Heart right ventricle (tissue), 16 donors: ENCODE measurements at places on chromosomes 13 and 19. TPM values are rescaled to one million over a fixed set of nuclear protein-coding genes. Genes with fewer than 3 reads are reported as not detected.

DNA sequence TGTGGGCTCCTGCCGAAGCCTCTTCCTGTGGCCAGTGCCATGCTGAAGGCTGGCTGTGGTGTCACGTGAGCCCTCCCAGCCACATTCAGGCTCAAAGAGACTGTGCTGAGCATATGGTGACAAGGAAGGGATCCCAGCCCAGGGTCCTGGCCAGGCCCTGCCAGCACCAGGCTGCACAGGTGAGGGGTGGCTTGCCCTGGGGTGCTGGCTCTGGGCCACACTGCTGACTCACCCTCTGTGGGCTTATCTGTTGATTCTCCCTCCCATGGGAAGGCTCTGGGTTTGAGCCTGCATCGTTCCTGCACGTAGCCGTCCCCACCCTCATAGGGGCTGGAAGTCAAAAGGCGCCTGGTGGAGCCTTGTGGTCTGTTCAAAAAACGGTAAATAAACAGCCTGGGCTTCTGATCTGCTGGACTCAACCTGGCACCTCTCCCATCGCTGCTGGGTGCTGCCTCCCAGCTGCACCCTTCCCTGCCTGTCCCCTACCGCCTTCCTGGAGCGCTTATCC lies 31.1 kb downstream of the DNM2 start:
- peak; percentile 60 for DNase-seq

GRCh38 chr13:90533866-90534265 lies 813.6 kb upstream of the MIR17HG start:
- no peak for DNase-seq

DNA sequence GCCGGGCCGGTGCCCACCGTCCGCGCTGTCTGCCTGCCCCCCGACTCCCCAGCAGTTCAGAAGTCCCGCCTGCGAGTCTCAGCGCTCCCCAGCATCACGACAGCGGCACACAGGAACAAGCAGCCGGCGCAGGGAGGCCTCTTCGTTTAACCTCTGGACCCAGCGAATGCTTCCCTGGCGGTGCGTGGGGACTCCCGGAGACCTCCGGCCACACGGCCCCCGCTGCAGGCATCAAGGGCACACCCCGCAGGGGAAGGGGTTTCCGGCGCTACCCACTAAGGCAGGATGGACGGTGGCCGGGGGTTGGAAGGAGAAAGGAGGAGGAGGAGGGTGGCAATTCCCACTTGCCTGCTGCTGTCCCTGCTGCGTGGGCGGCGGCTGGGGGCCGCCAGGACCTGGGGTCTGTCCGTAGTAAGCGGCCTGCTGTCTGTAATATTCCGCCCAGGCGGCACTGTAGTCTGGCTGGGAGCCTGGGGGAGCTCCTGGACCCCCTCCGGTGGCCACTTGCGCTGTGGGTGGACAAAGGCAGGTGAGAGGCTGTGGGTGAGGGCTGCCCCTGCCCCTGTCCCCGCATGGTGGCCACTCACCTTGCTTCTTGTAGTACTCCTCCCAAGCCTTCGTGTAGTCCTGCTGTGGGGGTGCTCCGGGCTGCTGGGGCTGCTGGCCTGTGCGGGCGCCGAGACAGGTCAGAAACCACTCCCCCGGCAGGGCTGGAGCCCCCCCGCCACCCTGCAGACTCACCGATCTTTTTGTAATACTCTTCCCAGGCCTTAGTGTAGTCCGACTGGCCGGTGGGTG lies 9.6 kb downstream of the KHSRP start:
- DNase-seq: no peak

DNA sequence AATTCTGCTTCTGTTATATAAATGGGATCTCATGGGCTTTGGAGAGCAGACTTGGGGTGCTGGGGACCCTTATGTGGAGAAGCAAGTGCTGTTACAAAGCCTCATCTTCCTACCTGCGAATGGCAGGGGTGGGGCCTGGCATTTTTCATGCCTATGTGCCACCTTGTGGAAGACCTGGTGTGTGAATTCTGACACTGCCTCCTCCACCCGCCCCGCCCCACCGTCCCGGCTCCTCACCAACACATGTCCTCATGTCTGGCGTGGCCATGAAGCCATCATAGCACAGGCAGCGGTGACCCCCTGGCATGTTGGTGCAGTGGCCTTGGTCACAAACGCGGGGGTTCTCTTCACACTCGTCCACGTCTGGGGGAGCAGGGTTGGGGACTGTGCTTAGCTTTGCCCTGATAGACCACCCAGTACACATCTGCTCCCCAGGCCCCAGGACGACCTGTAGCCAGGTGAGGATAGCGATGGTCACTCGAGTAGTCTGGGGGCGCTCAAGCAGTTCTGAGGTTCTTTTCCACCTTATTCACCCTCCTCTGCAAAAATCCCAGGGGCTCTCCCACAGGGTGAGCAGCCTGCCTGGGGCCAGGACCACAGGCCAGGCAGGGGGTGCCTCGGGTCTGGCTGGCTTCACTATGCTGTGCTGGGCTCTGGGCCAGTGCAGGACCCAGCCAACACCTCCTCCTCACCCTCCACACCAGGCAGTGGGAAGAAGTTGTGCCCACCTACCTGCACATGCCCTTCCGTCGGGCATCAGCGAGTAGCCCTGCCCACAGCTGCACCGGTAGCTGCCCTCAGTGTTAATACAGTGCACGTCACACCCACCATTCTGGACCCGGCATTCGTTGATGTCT lies 32.7 kb downstream of the FBN3 start:
- no peak for DNase-seq

- DNase-seq: no peak
These were observed 1.5 kb downstream of the N4BP2L1 start for GRCh38 chr13:32426191-32426989.

DNA sequence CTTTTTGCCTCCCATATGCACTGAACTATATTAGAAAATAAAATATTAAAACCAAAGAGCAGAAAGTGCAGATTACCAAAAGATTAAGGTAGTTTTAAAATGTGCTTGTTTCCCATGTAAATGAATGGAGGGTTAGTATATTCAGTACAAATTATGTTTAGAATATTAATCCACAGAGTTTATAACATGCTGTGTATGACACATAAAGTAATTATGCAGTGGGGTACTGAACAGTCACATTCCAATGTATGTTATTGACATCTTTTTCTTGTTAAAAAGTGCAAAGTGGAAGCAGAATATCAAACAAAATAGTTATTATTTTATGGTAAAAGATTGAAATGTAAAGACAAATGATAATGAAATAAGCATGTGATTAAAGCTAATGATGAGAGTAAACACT lies 79.3 kb downstream of the GPC6 start:
- DNase-seq: no peak

GRCh38 chr13:102770435-102770834 lies 3.2 kb downstream of the TEX30 start:
- DNase-seq: no peak

DNA sequence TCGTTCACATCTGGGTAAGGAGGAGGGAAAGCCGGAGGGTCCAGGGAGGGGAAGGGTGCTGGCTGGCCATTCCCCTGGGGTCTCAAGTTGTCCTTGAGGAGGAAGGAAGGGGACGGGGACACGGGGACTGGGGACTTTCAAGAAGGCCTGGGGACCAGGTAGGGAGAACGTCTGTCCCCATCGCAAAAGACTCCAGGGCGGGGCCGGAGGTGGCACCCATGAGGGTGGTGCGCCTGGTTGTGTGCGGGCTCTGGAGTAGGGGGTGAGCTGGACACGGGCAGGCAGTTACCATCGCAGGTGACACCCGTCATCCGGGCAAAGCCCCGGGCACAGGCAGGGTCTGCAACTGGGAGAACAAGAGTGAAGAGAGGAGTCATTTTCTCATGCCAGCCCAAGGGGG lies 23.4 kb downstream of the FBN3 start:
- no peak for DNase-seq

CLDND2 gene
- 2.0 TPM for total RNA-seq

AKAP11 gene
- 24.9 TPM for total RNA-seq

SLC1A6 gene
- not detected for total RNA-seq

MEDAG gene
- 3.3 TPM for total RNA-seq

MAG gene
- total RNA-seq: not detected

DLEU7 gene
- total RNA-seq: not detected

ICAM3 gene
- 16.0 TPM for total RNA-seq
